ENCODE measurements at places on chromosomes 7 and 10.

DNA sequence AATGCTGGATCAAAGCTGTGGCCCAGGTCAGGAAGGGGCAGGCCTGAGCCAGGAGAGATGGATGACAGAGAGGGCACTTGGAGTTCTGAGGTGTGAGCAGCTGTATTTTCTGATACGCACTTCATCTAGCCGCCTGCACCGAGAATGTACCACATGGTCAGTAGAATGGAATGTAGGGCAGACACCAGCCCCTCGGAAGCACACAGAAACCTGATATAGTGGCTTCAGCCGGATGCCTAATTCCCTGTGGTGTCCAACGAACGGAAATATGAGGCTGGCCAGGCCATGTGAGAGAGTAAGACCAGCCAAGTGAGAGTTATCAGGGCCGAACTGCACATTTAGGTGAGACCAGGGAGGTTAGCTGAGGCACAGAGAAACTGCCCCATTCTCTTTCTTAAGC is 46.7 kb upstream of the PLCE1 start:
- DNase-seq, result no peak

DNA sequence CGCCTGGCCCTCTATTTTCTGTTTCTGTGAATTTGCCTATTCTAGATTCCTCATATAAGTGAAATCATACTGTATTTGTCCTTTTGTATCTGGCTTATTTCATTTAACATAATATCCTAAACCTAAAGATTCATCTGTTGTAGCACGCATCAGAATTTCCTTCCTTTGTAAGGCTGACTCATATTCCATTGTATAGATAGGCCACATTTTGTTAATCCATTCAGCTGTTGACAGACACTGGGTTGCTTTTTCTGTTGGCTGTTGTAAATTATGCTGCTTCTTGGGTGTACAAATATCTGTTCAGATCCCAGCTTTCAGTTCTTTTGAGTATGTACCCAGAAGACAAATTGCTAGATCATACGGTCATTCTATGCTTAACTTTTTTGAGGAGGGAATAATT is 28.8 kb upstream of the CUL1 start:
- DNase-seq, result no peak

GRCh38 chr7:117088623-117089194 is 135.4 kb downstream of the ST7 start:
- DNase-seq, result no peak

DNA sequence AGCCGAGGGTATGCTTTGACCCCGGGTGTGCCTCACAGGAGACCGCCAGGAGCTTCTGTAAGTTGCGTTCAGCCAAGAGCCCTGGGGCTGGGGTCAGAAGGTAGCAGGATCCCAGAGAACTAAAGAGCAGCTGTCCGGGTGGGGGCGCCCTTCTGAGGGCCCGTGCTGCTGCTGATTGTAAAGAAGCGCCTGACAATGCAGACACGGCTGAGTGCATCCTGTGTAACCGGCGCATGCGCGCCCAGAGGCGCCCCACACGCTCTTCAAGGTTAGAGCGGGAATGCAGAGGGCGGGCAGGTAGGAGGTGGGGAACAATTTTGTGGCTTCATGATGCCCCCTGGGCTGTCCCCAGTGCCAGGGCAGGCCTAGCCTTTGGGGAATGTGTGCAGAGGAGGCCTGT is 210.2 kb upstream of the CTBP2 start:
- no peak for DNase-seq

DNA sequence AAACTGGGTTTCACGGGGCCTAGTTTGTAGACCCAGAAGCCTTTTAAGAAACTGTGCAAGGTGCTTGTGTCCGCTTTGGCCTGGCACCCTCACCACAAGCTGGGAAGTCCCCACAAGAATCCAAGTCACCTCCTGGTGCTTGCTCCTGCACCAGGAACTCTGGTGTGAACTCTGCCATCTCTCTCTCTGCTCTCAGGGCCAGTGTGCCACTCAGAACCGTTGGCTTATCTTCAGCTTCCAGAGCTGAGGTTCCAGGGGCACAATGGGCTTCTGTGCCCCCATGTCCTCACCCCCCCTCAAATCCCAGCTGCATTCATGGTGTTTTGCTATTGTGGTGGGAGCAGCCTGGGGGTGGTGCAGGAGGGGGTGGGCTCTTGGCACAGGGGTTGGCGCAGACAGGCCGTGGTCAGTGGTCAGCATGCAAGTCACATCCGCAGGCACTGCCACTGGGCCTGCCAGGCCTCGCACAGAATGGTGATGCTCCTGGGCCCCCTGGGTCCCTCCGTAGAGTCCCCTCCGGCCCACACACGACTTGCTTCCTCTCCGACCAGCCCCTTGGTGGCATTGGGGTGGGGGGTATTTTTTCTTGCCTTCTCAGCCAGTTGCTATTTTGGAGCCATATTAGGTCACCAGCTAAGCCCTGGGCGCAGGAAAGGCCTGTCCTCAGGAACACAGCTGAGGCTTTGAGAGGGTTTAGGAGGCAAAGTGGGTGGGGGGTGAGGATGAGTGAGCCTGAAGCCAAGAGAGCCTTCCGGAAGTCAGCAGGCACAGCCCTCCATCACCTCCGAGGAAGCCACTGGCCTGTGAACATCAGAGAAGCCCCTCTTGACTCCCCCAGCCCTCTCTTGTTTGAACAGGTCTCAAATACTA is 3.0 kb downstream of the ZCCHC24 start:
- DNase-seq, result no peak

DNA sequence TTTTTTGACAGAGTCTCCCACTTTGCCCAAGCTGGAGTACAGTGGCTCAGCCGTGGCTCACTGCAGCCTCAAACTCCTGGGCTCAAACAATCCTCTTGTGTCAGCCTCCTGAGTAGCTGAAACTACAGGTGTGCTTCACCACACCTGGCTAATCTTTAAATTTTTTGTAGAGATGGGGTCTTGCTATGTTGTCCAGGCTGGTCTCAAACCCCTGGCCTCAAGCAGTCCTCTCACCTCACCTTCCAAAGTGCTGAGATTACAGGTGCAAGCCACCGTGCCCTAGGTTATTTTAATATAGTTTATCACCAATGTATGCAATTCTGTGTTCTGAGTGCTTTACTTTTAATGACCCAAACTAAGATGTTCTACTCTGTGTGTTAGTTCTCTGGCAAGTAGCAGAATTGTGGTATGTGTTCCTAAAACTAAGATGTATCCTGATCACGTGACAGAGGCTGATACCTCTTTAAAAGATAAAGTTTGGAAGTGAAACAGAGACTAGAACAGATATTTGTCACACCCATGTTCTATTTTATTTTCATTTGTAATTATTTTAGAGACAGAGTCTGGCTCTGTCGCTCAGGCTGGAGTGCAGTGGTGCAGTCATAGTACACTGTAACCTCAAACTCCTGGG is 22.1 kb upstream of the PFKFB3 start:
- DNase-seq, result no peak

DNA sequence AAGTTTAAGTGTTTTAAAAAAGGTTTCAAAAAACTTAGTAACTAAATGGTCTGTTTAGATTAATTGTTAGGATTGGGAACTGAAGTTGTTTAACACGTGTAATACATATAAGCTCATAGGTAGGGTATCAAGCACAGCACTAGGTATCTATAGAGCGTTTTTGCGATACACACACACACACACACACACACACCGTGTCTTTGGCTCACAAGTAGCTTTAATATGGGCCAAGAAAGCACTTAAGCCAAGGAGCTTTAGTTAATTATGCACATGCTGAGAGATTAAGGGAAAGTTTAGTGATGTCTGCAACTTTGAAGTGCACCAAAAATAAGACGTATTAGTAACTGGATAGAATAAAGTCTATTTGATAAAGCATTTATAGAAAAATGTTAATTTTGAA is 93.8 kb upstream of the CNTNAP2 start:
- no peak for DNase-seq

DNA sequence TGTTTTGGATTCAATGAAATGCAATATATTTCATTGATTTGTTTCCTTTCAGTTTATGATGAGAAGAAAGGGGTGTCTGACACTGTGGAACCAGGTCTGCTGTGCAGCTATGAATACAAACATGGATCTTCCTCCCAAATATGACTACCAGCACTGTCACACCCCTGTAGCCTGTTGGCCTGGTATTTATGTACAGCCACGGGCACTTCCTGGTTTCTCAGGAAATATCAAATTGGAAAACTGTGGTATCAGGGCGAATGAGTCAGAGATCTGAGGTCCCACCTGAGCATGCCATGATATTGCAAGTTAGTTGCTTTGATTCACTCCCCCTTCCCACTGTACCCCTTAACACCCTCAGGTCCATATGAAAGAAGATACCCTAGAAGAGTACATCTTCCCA is 87.8 kb downstream of the DNMBP start:
- DNase-seq, result no peak

- DNase-seq, result peak; percentile 73
Measured at GRCh38 chr7:70693686-70694433, 438.1 kb upstream of the GALNT17 start.

GRCh38 chr7:81845744-81846241 is 75.9 kb upstream of the HGF start:
- DNase-seq, result no peak

DNA sequence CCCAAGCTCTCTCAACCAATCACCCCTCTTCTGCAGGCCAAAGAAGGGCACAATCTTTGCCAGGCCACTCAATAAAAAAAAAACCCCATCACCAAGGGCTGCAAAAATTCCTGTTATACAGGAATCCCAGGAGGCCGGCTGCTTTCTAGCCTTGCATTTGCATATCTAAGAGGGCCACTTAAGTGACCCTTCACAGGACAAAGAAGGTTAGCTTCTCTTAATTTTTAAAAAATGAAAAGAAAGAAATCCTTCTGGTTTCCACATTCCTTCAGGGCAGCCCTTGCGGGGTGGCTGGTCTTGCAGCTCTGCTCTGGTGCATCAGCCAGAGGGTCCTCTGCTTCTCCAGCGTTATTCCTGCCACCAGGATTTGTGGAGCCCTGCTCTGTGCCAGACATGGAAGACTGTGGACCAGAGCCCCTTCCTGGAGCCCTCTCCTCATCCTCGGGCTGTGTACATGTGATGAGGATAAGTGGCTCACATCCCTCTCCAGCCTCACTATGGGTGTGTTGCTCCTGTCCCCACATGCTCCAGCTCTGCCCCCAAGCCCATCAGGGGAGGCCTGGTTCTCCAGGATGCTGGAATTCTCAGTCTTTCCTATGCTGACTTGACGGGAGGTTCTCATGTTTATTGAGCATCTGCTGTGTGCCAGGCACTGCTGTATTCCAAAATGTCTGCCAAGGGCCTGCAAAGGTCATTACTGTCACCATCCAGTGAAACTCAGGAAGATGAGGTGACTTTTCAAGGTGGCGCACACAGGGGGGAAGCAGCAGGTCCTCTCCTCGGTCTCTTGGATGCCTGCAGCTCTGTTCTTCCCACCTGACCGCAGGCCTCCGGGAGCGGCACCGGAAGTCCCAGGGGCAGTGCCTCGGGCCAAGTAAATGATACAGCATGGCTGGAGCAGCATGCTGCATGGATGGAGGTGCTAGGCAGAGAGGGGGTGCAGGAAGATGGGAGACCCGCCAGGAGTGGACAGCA is 67.7 kb downstream of the ARHGAP22 start:
- no peak for DNase-seq

GRCh38 chr7:49927631-49928030 is 154.2 kb downstream of the VWC2 start:
- DNase-seq, result no peak

DNA sequence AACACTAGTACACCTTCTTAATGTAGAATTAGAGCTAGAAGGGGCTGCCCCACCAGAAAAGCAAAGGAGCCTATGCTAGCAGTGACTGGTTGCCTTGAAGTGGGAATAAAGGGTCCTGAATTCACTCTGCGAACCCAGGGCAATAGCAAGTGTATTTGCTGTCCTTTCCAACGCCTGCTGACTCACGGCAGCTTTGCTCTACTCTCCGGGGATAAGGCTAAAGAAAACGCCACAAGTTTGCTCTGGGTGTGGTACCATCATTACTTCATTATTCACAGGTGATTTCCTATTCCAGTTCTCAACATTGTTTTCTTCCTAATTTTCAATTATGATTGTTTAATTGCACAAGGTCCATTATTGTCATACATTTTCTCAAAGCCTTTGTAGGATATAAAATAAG is 220.5 kb upstream of the AOAH start:
- no peak for DNase-seq

DNA sequence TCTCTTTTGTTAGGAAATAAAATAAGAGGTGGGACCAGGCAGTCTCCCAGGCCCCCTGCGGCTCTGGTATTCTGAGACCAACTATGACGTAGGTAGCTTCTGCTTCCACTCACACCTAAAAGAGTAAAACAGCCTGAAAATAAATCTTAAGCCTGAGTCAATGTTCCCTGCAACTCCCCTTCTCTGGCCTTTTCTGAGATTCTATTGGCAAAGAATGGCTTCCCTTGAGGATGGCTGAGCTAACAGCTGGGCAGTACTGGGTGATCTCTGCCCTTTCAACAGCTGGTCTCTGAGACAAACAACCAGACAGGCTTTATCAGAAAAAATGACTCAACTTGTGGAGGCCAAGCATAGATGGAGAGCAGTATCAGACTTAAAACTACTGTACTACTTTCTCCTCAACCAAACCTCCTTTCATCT is 58.7 kb downstream of the CREB3L2 start:
- DNase-seq, result no peak

DNA sequence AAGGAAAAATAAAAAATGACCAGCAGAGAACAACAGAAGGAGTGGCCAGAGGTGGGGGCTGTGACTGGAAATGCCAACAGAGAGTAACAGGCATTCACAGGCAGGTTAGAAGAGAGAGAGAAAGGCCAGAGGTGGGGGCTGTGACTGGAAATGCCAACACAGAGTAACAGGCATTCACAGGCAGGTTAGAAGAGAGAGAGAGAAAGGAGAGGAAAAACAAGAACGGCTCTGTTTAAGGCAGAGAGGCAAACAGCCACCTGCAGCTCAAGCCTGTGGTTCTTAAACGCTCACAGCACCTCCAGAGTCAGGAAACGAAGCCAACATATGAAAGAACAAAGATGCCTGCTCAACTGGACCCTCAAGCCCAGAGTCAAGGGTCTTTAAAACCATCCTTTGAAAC is 39.5 kb upstream of the DGKI start:
- DNase-seq, result no peak

DNA sequence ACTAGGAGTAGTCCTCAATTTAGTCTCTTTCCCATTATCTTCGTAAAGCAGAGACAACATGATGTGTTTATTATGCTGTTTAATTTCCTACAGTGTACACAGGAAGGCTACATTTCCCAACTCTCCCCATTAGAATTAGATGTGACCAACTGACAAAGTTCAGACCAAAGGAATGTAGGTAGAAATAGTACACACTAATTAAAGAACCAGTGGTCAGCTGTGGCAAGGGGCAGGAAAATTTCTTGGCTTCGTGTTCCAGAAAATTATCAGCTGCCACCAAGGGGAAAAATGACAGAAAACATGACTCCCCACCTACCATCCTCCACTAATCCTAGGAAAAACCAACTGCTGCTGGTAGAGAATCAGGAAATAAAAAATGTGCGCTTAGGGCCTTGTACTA is 125.6 kb downstream of the PPP1R3A start:
- DNase-seq, result no peak

- DNase-seq, result no peak
Measured at GRCh38 chr7:69622014-69622835, 23.9 kb downstream of the AUTS2 start.

- DNase-seq, result no peak
Measured at GRCh38 chr7:46080595-46081159, 159.6 kb upstream of the IGFBP3 start.

- no peak for DNase-seq
Measured at GRCh38 chr7:104328970-104329825, 795 bp downstream of the LHFPL3 start.

GRCh38 chr10:12308057-12308456 is 41.3 kb upstream of the CAMK1D start:
- no peak for DNase-seq
